Activated CD4-positive, alpha-beta T cell treated with anti-CD3 and anti-CD28 coated beads, Interleukin-10, Interleukin-2, amounts not matched to agents 100 ng/mL and 50 ng/mL, durations not matched to agents 16 hours and 8 hours (primary cell): ENCODE measurements at places on chromosomes 2 and 18.

DNA sequence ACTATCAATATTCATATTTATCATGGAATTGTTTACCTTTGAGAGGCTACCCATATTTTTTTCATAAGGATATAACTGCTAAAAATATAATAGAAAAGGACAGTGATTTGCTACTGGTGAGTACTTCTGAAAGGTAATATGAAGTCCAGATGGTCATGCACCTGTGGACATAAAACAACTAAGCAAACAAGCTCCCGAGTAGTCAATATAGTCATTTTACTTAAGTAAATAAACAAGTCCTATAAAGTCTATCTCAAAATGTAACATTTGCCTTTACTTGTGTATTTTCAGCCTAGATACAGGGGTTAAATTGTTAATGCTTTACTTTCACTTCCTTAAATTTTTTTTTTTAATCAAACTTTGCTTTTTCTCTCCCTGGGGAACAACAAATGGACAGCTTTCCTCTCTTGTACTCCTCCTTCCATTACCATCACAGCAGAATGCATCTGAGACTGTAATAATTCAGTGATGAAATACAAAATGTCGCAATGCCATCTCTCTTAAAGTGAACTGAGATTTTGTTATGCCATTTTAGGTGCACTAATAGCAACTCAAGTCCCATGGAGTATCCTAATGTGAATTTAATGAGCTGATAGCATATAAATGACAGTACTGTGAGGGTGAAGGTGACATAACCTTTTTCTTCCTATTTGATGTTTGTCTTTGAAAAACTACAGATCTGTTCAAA, 1325.4 kb upstream of the ZEB2 start:
- DNase-seq, result no peak

DNA sequence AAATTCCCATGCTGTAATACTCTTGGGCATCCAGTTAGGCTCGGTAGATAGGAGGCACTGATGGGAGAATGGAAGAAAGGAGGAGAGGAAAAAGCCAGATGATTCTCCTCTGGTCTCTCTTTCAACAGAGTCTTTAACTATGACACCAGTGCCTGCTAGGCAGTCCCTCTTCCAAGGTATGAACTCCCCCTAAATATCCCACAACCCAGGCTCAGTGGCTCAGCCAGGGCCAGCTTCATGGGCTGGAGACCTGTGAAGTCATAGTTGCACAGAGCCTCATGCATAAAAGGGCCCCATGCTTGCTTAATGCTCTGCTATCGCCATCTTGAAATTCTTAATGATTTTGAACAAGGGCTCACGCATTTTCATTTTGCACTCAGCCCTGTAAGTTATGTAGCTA, 869.2 kb upstream of the GCFC2 start:
- no peak for DNase-seq

GRCh38 chr18:63850020-63850419, 37.5 kb upstream of the SERPINB2 start:
- peak; percentile 31 for DNase-seq

GRCh38 chr18:79515331-79515730, 119.6 kb downstream of the NFATC1 start:
- no peak for DNase-seq

DNA sequence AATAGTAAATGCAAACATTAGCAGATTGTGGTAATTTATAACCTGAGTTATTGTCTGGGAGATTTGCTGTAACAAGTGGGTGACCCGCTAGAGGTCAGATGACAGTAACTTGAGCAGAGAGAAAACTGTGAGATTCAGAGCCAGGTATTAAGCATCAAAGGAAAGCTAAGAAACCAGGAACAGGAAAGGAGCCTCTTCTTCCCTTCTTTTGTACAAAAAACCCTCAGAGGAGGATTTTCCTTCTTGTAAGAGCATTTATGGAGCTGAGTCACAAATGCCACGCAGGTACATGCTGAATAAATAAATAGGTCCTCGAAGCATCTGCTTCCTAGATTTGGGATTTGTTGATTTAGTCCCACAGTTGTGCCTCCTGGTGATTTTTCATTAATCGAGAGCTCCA, 146.5 kb downstream of the SH3BP4 start:
- DNase-seq, result no peak

- peak; percentile 73 for DNase-seq
Observed at GRCh38 chr2:214069254-214069653, 341.6 kb upstream of the VWC2L start.

DNA sequence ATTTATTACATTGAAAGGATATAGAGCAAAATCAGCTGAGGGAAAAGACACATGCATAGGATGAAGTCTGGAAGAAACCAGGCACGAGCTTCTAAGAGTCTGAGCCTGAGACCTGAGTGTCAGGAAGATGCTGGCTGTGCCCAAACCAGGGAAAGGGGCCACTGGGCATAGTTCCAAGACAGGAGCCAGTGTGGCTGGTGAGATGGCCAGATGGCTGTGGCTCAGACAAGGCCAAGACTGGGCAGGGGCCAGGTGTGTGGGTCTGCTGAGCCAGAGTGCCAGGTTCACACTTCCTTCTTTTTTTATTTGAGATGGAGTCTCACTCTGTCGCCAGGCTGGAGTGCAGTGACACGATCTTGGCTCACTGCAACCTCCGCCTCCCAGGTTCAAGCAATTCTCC, 95.5 kb upstream of the ATG16L1 start:
- no peak for DNase-seq

- DNase-seq, result peak; percentile 24
Observed at GRCh38 chr18:22705328-22705727, 227.8 kb upstream of the RBBP8 start.

- DNase-seq, result no peak
Observed at GRCh38 chr18:62371436-62371835, 46.3 kb downstream of the TNFRSF11A start.

- DNase-seq, result no peak
Observed at GRCh38 chr18:79587779-79588635, 91.6 kb upstream of the CTDP1 start.

DNA sequence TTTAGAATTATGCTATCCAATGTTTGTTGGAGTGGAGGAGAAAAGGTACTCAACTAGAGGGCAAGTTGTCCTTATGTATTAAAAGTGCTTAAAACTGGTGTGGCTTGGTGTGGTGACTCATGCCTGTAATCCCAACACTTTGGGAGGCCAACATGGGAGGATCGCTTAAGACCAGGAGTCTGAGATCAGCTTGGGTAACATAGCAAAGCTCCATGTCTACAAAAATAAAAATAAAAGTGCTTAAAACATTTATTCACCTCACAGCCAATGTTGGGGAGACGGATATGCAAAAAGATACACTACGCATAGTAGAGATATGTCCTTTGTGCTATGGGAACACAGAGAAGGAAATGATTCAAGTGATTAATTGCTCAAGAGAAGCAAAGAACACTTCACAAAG, 19.3 kb upstream of the TNFAIP6 start:
- no peak for DNase-seq

GRCh38 chr2:626491-627339, 50.5 kb downstream of the TMEM18 start:
- DNase-seq, result no peak

GRCh38 chr18:67432806-67433205, 83.7 kb downstream of the DSEL start:
- no peak for DNase-seq

- DNase-seq, result peak; percentile 2
Observed at GRCh38 chr2:141554810-141555209, 576.0 kb downstream of the LRP1B start.

DNA sequence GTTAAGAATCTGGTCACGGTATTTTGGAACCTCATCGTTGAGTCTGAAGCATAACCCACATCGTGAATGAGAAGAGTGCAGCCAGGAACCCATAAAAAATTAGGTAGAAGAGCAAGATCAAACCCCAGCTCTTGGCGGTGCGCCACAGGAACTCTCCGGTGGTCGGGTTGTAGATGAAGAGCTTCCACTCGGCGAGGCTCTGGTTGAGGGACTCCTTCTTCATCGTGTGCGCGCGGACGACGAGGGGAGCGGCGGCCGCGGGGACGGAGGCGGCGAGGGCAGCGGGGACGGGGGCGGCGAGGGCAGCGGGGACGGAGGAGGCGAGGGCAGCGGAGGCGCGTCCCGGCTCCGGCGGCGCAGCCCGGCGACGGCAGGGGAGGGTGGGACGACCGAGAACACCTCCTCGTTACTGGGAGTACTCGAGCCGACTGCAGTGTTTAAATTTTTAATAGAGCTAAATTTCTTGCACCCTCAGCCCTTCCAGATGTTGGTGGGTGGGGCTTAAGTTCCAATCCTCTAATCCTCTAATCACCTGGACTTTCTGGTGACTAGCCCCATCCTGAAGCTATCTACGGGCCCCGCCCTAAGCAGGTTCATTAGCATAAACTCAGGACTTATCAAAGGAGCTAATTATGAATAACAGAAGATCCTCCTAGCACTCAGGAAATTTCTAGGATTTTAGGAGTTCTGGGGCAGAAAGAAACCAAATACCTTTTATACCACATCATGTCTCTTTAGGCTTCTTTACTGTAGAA, 20.4 kb upstream of the PAPOLG start:
- DNase-seq, result peak; percentile 6

- peak; percentile 84 for DNase-seq
Observed at GRCh38 chr2:38581193-38582147, 21.3 kb downstream of the HNRNPLL start.

DNA sequence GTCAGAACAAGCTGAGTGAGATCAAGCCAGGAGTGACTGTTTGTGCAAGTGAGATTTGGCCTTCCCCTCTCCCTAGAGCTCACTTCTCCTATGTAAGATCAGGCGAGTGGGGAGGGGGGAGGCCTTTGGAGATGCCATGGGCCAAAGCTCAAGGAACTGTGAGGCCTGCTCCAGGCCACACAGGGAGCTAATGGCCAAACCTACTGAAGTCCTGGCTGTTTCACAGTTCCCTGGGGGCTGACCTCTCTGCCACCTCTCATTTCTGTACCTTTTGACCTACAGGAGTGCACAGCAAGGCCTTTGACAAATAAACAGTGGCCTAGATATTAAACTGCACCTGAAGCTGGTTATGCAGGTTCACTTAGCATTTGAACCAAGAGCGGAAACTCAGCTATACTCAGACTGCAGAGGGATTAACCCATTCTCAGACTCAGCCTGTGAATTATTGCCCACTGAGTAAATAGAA, 235.0 kb upstream of the NT5C1B start:
- no peak for DNase-seq

GRCh38 chr2:1974397-1974796, 230.1 kb upstream of the PXDN start:
- no peak for DNase-seq

DNA sequence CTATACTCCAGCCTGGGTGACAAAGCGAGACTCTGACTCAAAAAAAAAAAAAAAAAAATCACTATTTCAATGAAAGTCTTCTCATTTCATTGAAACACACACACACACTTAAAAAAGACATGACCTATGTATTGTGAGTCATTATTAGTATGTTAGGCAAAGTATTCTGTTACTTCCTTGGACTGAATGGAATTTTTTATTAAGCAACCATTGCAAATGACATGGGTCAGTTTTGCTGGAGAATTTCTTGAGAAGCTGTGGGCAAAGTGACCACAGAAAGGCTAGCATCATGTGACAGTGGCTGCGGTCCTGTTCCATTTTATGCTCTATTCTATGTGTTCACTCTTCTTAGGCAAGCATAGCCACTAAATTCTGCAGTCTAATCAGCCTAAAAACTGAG, 695.7 kb downstream of the TDRD15 start:
- DNase-seq, result no peak

DNA sequence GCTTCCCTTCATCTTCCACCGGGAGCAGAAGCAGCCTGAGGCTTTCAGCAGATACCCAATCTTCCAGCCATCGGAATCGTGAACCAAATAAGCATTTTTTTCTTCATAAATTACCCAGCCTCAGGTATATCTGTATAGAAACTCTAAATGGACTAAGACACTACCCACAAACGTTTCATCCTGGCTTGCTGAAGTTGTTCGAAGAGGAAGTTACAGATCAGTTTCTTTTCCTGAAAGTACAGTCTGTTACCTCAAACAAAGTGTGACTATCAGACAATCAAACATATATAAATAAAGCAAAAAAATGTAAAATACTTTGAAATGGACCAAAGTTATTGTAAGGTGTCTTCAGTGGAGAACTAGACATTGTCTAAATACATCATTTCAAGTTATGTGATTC, 97.9 kb downstream of the MREG start:
- DNase-seq, result no peak

- no peak for DNase-seq
Observed at GRCh38 chr2:16425462-16426336, 239.9 kb downstream of the CYRIA start.

DNA sequence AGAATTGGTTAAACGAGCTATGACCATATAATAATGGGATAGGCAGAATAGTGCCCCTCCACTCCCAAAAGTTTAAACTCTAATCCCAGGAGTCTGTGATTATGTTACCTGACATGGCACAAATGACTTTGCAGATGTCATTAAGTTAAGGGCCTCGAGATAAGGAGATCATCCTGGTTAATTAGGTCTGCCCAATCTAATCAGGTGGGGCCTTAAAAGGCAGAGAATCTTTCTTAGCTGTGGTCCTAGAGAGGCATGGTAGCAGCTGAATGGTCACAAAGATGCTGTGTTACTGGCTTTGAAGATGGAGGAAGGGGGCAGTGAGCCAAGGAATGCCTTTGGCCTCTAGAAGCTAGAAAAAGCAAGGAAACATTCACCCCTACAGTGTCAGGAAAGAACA, 31.1 kb downstream of the TACR1 start:
- no peak for DNase-seq

GRCh38 chr18:5162111-5162510, 34.9 kb downstream of the AKAIN1 start:
- DNase-seq, result no peak

GRCh38 chr2:176328149-176328548, 58.9 kb downstream of the MTX2 start:
- no peak for DNase-seq

GRCh38 chr2:30412684-30413570, 34.1 kb upstream of the LCLAT1 start:
- DNase-seq, result no peak

DNA sequence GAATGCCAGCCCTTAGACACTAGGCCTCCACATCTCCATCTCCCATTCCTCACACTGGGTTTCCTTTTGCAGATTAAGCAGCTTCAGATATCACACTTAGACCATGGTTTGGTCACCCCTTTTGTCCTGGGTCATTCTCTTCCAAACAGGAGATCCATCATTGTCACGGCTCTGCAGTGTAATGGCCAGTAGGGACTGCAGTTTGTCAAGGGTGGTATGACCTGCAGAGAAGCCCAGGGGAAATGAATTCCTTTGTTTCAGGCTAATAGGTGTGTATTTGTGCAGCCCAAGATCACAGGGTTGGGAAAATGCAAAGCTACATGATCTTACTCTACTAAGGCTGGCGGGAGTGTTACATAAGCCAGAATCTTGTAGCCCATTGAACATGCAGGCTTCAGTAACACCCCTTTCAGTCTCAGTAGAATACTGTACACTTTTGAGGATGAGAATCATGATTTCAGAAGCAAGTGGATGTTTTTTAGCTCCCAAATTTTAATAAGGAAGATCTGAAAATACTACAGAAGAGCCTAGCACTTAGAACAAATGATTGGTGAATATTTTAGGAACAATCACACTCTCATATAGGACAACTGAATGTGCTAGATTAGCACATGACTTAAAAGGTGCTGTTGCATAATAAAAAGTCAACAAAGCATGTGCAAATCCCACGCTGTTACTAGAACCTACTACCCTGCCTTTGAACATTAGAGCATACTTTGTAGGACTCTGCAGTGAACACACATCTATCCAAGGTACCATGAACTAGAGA, 24.0 kb upstream of the LPIN1 start:
- DNase-seq, result no peak
